ENCODE measurements at places on chromosomes 1 and 21.

DNA sequence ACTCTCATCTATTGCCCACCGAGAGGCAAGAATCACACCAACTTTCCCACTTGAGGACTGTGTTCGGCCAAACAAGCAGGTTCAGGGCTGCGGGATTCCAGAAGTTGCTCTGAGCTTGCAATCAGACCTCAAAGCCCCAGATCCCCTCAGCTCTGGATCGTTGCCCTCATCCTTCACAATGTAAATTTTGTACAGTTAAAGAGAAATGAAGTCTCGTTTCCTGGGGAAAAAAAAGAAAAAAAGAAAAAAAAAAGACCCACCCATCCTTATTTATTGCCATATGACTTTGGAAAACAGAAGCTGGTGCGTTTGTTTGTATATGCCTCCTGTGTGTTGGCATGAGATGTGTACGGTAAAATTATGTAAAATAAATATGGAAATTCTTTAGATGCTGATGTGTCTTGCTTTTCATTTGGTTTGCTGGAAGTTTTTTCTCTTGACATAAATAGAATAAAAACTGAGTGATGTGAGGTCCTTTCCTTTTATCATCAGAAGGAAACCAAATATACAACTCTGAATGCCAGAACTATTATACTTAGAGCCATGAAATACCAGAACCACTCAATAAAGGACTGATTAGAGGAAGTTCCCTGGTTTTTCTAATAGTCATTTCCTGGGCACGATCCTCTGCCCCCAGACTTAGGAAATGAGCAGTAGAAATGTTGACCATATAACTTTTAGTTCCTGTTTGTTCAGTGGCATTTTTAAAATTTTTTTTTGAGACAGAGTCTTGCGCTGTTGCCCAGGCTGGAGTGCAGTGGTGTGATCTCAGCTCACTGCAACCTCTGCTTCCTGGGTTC, 48.7 kb downstream of the LHX4 start:
- no peak overlapping the region for H3K27ac ChIP-seq
- no peak overlapping the region for H3K4me3 ChIP-seq
- peaks cover 4% of the 10 kb centered on the region for H3K4me1 ChIP-seq
- no peak for DNase-seq

GRCh38 chr1:60265560-60266535, 192.3 kb upstream of the C1orf87 start:
- H3K27me3 ChIP-seq = peaks cover 2% of the 10 kb centered on the region
- no peak overlapping the region for H3K4me3 ChIP-seq
- no peaks in the 10 kb centered on the region for H3K36me3 ChIP-seq
- no peaks in the 10 kb centered on the region for H3K4me1 ChIP-seq
- no peak overlapping the region for H3K27ac ChIP-seq
- DNase-seq = no peak

DNA sequence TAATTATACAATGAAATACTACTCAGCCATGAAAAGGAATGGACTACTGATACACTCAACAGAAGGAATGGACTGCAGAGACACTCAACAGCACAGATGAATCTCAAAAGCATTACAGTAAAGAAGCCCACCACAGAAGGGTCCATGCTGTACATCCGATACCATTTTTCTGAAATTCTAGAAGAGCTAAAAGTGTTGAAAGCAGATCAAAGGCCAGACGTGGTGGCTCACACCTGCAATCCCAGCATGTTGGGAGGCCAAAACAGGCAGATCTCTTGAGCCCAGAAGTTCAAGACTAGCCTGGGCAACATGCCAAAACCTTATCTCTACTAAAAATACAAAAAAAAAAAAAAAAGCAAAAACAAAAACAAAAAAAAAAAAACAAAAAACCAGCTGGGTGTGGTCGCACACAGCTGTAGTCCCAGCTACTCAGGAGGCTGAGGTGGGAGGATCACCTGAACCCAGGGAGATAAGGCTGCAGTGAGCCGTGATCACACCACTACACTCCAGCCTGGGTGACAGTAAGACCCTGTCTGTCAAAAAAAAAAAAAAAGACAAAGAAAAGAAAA, 15.5 kb downstream of the PPP1R15B start:
- no peak overlapping the region for H3K27ac ChIP-seq
- no peak for DNase-seq
- no peaks in the 10 kb centered on the region for H3K27me3 ChIP-seq
- no peak overlapping the region for H3K4me3 ChIP-seq

GRCh38 chr1:203524152-203524551, 30.2 kb downstream of the OPTC start:
- H3K4me1 ChIP-seq = peaks cover 28% of the 10 kb centered on the region
- no peak for DNase-seq
- H3K27ac ChIP-seq = no peak overlapping the region
- no peak overlapping the region for H3K4me3 ChIP-seq
- H3K27me3 ChIP-seq = peaks cover 6% of the 10 kb centered on the region

DNA sequence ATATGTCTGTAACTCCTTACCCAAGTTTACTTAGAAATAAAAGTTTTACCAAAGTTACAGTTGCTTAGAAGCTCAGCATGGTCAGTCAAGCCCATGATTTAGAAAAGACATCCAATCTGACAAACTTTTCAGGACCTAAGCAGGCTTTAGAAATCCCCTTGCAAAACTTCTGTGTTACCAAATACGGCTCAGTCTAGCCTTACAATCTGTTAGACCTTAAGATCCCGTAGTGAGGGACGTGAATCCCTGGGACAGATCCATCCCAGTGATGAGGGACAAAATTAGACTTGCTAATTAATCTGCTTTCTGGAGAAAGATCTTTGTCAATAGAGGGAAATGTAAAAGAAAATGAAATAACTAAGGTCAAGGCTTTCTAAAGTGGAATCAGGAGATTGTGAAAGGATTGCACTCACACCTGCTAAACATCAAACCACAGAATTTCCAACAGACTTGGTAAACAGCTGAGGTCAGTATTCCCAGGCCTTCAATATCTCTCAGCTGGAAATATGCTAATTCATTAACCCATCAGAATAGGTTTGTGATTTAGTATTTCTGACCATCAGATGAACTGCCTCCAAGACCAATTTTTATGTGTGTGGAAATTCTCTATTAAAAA, 375.3 kb downstream of the DUSP10 start:
- H3K27me3 ChIP-seq = no peaks in the 10 kb centered on the region
- no peak overlapping the region for H3K4me3 ChIP-seq
- DNase-seq = no peak
- H3K36me3 ChIP-seq = no peaks in the 10 kb centered on the region
- no peaks in the 10 kb centered on the region for H3K4me1 ChIP-seq
- no peak overlapping the region for H3K27ac ChIP-seq

All from endothelial cell (in vitro differentiated cells).